ENCODE measurements at places on chromosomes 1 and 21.

DNA sequence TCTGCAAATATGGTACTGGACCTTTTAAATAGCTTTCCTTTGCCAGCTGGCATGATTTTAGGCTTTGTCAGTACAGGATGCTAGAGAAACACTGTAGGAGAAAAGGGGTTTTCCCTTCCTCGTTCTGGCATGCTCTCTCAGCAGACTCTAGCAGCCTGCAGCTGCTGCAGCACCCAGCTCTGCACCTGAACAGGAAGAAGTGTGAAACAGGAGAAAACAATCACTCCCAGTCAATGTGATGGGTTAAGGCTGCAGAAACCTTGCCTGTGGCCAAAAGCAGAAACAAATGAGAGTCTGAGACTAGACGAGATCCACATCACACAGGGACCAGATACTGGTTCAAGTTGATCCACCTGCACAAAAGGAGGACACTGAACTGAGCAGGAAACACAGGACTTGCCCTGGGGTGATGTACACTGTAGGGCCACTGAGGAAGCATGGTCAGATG is 21.2 kb downstream of the OVGP1 start:
- H3K4me1 ChIP-seq = no peaks in the 10 kb centered on the region
- H3K36me3 ChIP-seq = no peaks in the 10 kb centered on the region
- peaks cover 62% of the 10 kb centered on the region for H3K27me3 ChIP-seq
- DNase-seq = no peak
- H3K4me3 ChIP-seq = no peak overlapping the region
- H3K27ac ChIP-seq = no peak overlapping the region

DNA sequence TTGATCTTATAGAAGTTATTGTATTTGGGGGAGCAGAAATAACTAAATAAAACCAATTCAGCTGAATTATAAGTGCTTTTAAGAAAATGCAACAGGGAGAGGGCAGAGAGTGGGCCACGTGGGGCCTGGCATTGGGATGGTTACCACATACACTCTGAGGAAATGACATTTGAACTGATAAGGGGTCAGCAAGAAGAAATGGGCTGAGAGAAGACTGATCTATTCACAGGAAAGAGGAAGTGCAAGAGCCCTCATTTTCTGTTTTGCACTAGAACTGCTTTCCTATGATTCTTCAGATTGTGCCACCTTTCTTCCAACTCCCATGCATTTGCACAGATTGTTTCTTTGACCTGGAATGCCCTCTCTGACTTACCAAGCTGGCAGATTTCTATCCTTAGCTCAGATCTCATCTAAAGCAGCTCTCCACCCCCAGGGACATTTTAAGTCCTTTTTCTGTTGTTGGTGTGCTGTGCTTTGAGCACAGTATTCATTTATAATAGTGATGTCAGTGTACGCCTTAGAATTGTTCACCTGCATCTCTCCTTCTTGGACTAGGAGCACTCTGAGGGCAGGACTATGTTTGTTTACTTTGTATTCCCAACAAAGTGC is 115.9 kb downstream of the FGGY start:
- no peaks in the 10 kb centered on the region for H3K4me1 ChIP-seq
- DNase-seq = no peak
- H3K27me3 ChIP-seq = no peaks in the 10 kb centered on the region
- no peak overlapping the region for H3K27ac ChIP-seq

GRCh38 chr1:65605621-65606020 is 185.2 kb downstream of the LEPR start:
- no peaks in the 10 kb centered on the region for H3K36me3 ChIP-seq
- H3K27me3 ChIP-seq = no peaks in the 10 kb centered on the region

DNA sequence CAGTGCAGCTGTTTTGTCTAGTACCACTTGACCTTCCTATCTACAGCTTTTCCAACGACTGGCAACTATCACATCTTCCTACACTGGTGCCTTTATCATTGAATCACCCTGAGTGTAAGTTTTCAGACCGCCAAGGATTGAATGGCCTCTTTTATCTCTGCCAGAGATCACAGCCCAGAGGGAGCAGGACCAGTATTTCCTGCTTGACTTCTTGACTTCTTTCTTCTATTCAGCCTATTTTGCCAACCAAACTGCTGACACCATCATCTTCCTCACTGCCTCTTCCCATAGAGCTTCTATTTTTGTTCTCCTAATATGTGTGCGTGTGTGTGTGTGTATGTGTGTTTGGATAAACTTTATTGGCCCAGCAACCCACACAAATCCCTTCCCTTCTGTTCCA is 53.8 kb downstream of the SERBP1 start:
- no peaks in the 10 kb centered on the region for H3K36me3 ChIP-seq
- peak; percentile 72 for DNase-seq
- H3K4me3 ChIP-seq = no peak overlapping the region

- H3K27me3 ChIP-seq = no peaks in the 10 kb centered on the region
- H3K4me1 ChIP-seq = no peaks in the 10 kb centered on the region
- H3K27ac ChIP-seq = no peak overlapping the region
These were observed 25.1 kb upstream of the MYCL start for GRCh38 chr1:39926820-39927219.

GRCh38 chr1:79448426-79448825 is 441.9 kb upstream of the ADGRL4 start:
- no peaks in the 10 kb centered on the region for H3K27me3 ChIP-seq
- H3K4me3 ChIP-seq = no peak overlapping the region
- no peaks in the 10 kb centered on the region for H3K36me3 ChIP-seq

- H3K27me3 ChIP-seq = no peaks in the 10 kb centered on the region
- H3K27ac ChIP-seq = no peak overlapping the region
- no peaks in the 10 kb centered on the region for H3K4me1 ChIP-seq
These were observed 91.6 kb upstream of the SAMD11 start for GRCh38 chr1:832136-832535.

GRCh38 chr1:225815526-225816178 is 5.7 kb downstream of the EPHX1 start:
- DNase-seq = no peak
- H3K36me3 ChIP-seq = peaks cover 48% of the 10 kb centered on the region
- peak overlapping the region; percentile 93 for H3K27ac ChIP-seq
- peaks cover 79% of the 10 kb centered on the region for H3K4me1 ChIP-seq

DNA sequence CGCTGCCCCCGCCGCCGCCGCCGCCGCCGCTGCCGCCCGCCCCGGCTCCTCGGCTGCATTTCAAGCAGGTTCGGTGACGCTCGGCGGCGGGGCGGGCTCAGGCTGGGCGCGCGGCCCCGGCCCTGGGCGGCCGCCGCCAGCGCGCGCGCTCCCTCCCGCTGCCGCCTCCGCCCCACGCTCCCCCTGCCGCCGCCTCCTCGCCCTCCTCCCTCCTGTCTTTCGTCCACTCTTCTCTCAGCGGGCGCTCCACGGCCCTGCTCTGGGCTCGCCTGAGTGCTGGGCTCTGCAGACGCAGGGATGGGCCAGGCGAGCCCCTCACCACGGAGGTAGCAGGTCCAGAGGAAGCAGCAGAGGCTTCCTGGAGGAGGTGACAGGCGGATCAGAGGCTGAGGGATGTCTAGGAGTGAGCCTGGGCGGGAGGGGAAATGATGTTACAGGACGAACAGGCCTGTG is at the start of gene LRP8:
TSS of gene LRP8 (minus strand) at position 62 of the 453 bp plus-strand sequence. CDS start 158 bp downstream, outside the sequence.
- H3K4me1 ChIP-seq = peaks cover 34% of the 10 kb centered on the region
- H3K27ac ChIP-seq = peak within 1 kb of the TSS; percentile 94
- H3K27me3 ChIP-seq = no peaks in the 10 kb centered on the region
- no peak for DNase-seq

DNA sequence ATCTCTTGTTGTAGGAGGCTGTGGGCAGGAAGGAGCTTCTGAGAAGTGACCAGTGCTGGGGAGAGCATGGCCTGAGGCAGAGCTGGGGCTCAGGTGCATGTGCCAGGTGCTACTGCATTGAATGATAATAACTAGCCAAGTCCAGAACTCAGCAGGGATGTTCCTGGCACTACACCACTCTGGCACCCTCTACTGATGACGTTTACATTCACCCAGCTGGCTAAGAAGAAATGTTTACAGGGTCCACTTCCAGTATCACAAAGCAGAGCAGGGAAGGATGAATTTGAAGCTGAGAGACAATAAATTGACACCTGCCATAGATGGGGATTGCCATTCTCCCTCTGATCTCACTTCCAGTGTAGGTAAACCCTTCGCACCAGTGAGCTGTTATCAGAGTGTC is 411.8 kb downstream of the SETD4 start:
- H3K27ac ChIP-seq = no peak overlapping the region
- H3K4me1 ChIP-seq = no peaks in the 10 kb centered on the region
- no peaks in the 10 kb centered on the region for H3K36me3 ChIP-seq
- no peak overlapping the region for H3K4me3 ChIP-seq
- no peaks in the 10 kb centered on the region for H3K27me3 ChIP-seq
- DNase-seq = no peak

DNA sequence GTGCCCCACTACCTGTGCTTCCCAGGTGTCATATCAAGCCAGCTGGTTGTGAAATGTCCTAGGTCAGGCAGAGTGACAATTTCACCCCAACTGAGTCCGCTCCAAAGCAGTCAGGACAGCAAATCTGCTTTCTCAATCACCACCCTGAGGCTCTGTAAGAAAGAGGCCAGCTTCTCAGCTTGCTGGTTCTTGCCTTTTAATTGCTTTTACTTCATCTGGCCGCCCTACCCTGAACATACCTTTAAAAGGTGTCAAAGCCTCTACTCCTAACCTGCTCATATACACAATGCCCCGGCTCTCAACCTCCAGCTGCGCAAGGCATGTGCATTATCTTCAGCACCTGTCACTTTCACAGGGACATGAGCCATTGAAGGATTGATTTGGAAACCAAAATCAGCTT is 581.6 kb downstream of the NPHP4 start:
- H3K4me3 ChIP-seq = no peak overlapping the region
- DNase-seq = peak; percentile 78
- no peaks in the 10 kb centered on the region for H3K36me3 ChIP-seq

GRCh38 chr1:204649721-204650521 is 35.6 kb downstream of the LRRN2 start:
- H3K36me3 ChIP-seq = no peaks in the 10 kb centered on the region
- peaks cover 27% of the 10 kb centered on the region for H3K4me1 ChIP-seq
- H3K27ac ChIP-seq = no peak overlapping the region
- no peaks in the 10 kb centered on the region for H3K27me3 ChIP-seq

DNA sequence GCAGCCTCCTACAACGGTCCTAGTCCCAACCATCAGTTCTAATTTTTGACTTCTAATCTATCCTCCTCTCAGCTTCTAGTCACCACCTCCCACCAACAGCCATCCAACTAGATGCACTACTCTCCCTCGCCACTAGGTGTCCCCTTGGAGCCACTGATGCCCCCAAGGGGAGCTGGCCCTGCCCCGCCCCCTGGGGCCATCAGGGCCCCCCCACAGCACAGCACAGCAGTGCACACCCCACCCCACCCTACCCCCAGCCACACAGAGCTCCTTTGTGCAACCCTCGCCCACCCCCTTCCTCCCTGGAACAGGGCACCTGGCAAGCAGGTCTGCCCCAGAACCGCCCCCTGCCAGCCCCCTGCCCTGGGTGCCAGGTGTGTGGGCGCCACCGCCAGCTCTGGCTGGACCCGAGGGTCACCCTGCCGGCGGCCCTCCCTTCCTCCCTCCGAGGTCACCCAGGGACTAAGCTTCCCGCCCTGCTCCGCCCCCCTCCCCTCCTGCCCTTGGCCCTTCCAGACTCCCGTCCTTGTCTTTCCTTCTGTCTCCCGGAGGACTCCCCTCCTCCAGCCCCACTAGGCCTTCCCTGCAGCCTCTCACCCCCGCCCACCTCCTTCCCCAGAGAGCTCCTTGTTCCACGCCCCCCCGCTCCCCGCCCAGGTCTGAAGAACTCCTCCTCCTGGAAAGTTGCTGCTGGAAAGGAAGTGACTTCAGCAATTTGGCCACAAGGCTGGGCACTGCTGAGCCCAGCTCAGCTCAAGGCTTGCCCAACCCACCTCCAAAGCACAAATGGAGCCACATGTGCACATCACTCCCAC is 47.0 kb downstream of the AHDC1 start:
- peak overlapping the region; percentile 88 for H3K27ac ChIP-seq
- H3K4me3 ChIP-seq = peak overlapping the region; percentile 29
- H3K4me1 ChIP-seq = peaks cover 22% of the 10 kb centered on the region
- DNase-seq = peak; percentile 94
- H3K27me3 ChIP-seq = no peaks in the 10 kb centered on the region
- H3K36me3 ChIP-seq = no peaks in the 10 kb centered on the region

DNA sequence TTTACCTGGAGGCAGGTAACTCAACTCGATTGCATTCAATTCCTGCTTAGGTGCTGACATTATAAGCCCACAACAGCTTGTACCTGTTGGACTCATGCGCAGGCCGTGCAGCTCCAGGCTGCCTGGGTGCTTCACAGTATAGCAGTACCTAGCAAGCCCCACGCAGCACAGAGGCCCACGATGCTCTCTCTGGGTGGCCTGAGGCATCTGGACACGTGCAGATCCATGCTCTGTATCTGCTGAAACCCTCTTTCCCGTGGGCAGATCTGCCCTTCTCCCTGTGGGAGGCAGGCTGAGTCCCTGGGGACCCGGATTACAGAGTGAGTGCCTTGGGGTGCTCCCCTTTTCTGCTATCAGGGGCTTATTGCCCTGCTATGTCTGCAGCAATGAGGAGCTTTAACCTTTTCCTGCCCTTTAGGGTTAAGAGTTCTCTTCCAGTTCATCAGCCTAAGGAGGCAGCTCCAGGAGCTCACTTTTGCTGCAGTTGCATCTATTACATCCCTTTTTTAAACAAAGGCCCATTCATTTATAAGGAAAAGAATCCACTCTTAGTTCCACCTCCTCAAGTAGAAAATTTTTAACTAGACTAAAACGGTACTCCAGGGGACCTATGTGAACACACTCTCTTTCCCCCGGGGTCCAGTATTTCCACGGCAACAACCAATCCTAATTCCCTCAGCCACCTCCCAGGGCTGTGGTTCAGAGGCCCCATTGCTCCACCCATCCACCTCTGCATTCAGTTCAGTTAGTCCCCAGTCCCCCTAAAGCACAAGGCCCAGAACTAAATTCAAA is 19.3 kb downstream of the ITPKB start:
- no peak overlapping the region for H3K4me3 ChIP-seq
- no peak overlapping the region for H3K27ac ChIP-seq
- DNase-seq = no peak
- no peaks in the 10 kb centered on the region for H3K27me3 ChIP-seq

- H3K27ac ChIP-seq = no peak overlapping the region
- H3K27me3 ChIP-seq = no peaks in the 10 kb centered on the region
- DNase-seq = no peak
- no peaks in the 10 kb centered on the region for H3K4me1 ChIP-seq
- no peak overlapping the region for H3K4me3 ChIP-seq
These were observed 12.7 kb downstream of the SNX7 start for GRCh38 chr1:98674075-98674781.

DNA sequence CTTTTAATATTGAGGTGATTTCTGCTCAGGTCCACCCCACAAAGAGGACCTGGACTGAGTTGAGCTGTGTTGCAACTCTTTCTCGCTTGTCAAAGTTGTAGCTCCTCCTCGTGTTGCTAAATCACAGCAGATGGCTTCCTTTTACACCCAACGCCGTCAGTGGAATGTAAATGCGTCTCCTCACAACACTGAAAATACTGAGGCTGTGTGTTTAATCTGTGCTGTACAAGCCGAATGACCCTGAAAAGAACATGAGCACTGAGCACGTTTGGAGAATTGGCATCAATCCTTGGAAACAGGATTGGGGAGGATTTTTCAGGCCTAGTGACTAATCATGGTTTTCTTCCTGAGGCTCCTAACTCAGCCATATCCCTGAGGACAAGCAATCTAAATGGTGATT is 196.0 kb downstream of the CRB1 start:
- H3K36me3 ChIP-seq = no peaks in the 10 kb centered on the region
- H3K4me1 ChIP-seq = 0 out of 2 replicates have a peak, but pooled peaks cover 6% of the 10 kb centered on the region
- H3K27ac ChIP-seq = no peak overlapping the region
- DNase-seq = no peak
- H3K27me3 ChIP-seq = no peaks in the 10 kb centered on the region

Measured in PC-9 (cell line).